AG04450 (cell line): ENCODE measurements at places on chromosomes 2 and 18.

DNA sequence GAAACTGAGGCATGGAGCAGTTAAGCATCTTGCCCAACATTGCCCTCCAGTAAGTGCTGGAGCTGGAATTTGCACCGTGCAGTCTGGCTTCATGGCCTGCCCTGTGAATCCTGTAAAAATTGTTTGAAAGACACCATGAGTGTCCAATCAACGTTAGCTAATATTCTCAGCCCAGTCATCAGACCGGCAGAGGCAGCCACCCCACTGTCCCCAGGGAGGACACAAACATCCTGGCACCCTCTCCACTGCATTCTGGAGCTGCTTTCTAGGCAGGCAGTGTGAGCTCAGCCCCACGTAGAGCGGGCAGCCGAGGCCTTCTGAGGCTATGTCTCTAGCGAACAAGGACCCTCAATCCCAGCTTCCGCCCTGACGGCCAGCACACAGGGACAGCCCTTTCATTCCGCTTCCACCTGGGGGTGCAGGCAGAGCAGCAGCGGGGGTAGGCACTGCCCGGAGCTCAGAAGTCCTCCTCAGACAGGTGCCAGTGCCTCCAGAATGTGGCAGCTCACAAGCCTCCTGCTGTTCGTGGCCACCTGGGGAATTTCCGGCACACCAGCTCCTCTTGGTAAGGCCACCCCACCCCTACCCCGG, 1.3 kb downstream of the PROC start:
- no peak for DNase-seq

GRCh38 chr18:8707556-8708300, 2.4 kb downstream of the MTCL1 start:
- DNase-seq = no peak

DNA sequence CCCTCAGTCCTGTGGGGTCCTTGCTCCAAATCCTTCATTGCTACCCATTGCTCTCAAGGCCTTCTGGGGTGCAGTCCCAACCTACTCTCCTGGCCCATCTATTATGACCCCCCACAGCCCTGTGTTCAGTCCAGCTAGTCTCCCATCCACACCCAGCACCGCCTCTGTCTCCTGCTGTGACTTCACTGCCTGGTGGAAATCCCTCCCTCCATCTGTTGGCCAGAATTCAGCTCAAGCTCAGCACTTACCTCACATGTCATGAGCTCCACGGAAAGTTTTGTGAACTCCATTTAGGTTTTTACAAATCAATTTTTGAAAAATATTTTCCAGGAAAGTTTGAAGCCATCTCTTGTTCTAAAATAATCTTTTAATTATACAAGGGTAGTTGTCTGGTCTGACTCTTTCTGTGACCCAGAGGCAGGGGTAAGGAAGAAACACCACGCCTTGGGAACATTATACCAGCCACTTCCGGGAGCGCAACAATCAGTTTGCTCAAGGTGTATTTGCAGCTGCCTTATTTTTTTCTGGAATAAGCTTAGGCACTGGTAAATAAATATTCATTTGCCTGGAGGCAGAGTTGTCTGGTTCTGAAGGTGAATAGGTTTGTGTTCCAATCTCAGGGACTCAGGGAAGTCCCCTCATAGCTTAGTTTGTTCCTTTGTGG, 110.8 kb downstream of the VIT start:
- DNase-seq = no peak

- DNase-seq = no peak
Observed at GRCh38 chr2:102986826-102987490, 225.1 kb downstream of the TMEM182 start.

GRCh38 chr2:176132205-176133171, 3.0 kb downstream of the HOXD8 start:
- no peak for DNase-seq

DNA sequence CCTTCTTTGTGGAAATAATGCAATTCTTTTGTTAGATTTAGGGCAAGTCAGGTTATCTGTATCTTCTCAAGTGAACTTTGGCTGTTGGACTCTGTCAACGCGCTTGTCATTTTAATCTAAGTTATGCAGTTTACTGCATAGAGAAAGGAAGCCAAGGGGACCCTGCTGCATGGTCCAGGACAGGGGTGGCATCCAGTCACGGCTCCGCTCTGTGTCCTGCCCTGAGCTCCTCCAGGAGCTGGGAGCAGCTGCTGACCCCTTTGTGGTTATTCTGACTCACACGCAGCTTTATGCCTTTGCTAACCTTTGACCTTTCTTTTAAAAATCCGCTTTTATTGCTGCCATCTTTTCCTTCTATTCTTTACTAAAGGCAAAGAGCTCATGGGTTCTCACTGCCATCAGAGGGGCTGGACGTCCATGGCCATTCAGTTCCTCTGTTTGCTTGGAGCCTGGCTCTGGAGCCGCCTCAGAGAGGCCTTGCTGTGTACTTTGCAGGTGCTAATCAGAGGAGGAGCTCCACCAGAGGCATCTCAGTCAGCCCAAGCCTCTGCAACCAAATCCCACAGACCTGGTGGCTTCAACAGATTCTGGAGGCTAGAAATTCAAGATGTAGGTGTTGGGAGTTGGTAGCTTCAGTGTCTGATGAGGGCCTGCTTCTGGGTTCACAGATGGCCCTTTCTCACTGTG, 39.3 kb downstream of the SNTG2 start:
- DNase-seq = no peak
